ENCODE measurements at places on chromosomes 5 and 9.

DNA sequence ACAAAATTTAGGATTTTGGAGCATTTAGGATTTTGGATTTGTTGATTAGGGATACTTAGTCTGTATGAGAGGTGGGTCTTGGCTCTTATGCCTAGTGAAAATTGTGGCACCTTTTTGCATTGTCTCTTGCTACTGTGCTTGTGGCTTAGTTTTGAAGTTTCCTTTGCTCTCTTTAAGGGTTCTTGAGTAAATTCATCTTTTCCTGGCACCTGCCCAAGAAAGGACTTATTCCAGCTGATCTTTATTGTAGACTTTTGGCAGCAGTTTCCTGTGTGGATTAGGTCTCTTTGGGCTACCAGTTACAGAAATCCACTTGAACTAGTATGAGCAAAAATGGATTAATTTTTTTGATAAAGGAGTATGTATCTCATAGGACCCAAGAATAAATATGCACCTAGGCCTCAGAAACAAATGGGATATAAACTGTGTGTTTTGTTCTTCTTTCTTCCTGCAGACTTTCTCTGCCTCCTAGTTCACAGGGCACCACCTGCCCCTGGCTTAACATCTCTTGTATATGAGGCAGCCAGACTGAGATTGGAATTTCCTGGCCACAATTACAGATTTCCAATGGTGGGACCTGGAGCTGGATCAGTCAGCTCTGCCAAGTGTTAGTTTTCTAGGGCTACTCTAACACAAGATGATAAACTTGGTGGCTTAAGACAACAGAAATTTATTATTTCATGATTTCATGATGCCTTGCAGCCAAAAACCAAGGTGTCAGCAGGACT is 44.6 kb downstream of the FOCAD start:
- DNase-seq = peak; percentile 14

- DNase-seq = no peak
Measured at GRCh38 chr9:126783949-126784348, 20.9 kb upstream of the ZBTB43 start.

- peak; percentile 43 for DNase-seq
Measured at GRCh38 chr5:132134384-132134783, 60.8 kb downstream of the CSF2 start.

DNA sequence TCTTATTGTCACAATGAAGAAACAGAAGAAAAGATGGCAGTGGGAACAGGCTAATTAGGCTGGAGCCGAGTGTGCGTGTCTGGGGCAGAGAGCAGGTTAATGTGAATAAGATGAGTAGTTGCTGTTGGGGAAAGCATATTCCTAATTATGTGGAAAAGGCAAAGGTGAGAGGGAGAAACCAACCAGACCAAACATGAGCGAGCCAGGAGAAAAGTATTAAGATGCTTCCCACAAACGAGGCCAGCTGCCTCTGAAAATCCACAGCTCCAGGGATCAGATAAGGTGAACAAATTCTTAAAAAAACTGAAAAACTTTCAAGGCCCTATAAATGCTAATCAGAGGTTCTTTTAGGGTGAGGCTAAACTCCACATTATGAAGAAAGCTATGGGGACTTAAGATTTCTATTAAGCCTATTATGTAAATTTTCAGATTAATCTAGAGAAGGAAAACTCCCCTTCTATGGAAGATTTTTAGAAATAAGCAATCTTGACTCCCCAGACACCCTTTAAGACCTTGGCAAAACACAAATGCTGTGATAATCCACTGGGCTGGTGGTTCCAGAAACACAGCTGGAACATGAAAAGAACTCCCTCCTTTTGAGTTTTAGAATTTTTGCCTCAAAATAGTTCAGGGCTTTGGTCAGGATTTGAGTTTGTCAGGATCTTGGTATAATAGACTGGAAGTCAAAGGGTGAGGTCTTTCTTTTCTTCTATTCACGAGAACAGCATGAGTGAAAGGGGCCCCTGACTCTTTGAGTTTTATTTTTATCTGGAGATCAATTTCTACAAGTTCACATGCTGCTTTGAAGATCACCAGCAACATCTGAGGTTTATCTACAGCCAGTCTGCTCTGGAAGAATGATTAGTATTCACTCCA is 238.1 kb downstream of the SPOCK1 start:
- no peak for DNase-seq

DNA sequence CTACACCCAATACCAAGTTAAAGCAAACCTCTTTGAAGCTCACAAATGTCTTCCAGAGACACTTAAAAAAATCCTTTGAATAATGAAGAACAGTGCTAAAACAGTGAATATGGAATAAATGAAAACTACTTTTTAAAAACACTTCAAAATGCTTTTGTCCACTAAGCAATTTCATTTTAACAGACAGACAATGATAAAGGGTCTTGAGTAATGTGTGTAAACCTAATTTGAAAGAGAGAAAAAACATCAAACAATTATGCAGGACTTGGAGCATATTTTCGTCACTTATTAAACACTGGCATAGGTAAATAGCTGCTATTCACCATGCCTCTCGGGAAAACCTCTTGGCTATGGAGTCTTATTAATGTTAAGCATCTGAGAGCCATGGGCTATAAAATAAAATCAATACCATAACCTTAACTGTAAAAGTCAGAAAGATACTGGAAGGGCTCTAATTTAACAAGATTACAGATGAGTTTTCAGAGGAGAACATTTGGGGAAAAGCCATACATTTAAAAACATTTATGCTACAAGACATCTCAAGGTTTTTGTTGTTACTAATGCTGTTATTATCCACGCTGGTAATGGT is 177.8 kb downstream of the NFIB start:
- DNase-seq = no peak

- no peak for DNase-seq
Measured at GRCh38 chr5:21680196-21680595, 1172.9 kb downstream of the CDH12 start.

- DNase-seq = no peak
Measured at GRCh38 chr5:113150221-113150620, 173.6 kb downstream of the DCP2 start.

DNA sequence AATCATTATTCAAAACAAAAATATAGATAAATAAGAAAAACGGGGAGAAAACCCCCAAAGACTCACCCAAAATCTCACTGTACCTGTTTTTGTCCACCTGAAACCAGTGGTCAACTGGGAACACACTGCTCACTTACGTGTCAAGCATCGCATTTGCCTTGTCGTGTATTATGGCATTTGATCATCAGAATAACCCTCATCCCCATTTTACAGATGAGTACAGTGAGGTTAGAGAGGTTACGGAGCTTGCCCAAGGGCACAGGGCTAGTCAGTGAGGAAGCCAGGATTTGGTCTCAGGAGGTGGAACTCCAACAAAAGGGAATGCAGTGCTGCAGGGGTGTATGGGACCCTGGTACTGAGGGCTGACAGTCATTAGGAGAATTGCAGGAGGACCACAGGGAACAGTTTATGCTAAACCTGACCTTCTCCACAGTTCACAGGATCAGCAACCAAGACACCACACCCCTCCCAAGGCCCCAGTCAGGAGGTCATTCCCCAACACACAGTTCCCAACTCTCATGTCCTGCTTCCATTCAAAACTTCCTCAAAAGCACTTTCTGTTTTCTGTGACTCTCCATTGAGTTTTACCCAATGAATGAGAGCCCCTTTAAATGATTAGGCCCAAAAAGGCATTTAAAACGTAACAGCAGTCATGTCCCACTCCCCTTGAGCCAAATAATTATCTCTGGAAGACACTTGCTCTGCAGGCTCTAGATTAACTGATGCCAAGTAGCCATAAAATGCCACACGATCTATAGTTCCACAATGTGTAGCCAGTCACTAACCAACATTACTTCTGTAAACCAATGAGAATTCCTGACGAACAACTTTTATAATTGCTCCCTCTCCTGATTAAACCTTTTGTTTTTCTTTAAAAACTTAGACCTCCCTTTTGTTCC is 50.8 kb downstream of the CTSL start:
- peak; percentile 89 for DNase-seq

GRCh38 chr9:137048655-137049543 is 2.9 kb upstream of the NPDC1 start:
- peak; percentile 34 for DNase-seq

- no peak for DNase-seq
Measured at GRCh38 chr9:15696979-15697378, 144.1 kb downstream of the CCDC171 start.

- no peak for DNase-seq
Measured at GRCh38 chr5:137791799-137792198, 37.6 kb upstream of the HNRNPA0 start.

DNA sequence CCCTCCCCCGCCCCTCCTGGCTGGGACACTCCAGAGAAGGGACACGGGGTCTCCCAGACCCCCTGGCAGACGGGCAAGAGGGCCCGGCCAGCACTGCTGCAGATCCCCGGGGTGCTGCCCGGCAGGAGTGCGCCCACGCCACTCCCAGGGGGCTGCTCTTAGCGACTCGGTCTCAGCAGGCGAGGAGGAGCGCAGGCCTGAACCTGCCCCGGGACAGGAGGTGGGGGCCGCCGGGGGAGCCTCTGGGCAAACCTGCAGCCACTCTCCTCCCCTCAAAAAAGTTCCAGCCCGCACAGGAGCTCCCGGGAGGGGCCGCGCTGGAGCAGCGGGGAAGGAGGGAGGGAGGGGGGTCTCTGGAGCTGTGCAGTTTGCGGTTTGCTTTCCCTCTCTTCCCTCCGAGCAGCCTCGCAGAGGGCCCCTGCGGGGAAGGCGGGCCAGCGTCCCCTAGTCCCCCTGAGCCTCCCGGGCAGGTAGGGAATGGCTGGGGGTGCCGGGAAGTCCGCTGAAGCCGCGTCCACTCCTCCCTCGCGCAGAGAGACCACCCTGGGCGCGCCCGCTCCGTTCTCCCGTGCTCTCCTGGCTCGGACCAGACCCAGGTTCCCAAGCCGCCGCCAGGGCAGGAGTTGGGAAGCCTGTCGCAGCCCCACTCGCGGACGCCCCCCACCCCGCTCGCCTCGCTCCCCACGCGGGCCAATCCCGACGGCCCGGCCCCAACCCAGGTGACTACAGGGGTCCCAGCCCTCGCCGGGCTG is 44.2 kb downstream of the NACC2 start:
- no peak for DNase-seq

DNA sequence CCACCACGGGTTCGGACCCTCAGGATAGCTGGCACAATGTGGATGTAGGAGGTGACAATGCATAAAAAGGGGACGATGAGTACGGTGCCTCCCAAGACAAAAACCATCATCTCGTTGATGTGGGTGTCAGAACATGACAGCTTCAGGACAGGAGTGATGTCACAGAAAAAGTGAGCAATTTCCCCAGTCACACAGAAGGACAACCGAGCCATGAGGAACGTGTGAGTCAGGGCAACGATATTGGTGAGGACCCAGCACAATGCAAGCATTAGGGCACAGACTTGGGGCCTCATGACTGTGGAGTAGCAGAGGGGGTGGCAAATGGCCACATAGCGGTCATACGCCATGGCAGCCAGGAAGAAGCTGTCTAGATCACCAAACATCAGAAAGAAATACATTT is 491 bp downstream of the OR1N1 start:
- no peak for DNase-seq

GRCh38 chr9:90815944-90816357 is 14.3 kb downstream of the SYK start:
- DNase-seq = no peak

- DNase-seq = peak; percentile 57
Measured at GRCh38 chr5:59218424-59219045, 635.7 kb downstream of the RAB3C start.

DNA sequence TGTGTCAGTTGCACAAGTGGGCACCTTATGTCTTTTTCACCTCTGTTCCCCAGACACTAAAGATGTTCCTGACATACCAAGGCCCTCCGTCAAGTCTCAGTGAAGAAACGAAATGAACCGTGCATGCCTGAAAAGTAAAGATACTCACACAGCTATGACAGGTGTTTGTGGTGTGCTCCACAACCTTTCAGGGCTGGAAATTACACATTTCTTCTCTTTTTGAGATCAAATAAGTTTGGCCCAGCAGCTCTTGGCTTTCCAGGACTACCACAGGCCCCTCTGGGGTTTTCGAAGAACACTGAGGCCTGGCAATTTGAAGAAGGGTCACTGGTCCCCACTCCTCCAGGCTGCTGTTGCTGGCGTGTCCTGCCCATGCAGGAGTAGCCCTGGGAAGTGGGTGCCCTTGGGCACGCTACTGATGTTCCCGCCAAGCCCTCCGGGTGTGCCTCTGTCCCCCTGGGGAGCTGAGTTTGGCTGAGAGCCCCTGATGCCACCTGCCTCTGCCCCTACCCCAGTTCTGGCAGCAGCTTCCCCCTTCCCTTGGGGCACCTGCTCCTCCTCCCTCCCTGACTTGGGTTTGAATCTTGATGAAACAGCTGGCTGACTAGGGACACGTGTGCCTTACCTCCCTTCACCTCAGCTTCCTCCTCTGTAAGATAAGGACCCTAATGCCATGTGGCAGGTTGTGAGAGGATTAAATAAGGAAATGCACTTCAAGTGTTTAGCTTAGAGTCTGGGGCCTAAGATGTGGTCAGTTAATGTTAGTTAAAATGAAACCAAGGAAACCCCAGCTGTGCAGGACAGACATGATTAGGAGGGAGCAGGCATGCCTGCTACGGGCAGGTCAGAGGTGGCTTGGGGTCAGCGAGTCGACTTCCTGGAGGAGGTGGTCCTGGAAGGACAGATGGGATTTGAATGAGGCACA is 49.1 kb upstream of the GADD45G start:
- DNase-seq = peak; percentile 86

DNA sequence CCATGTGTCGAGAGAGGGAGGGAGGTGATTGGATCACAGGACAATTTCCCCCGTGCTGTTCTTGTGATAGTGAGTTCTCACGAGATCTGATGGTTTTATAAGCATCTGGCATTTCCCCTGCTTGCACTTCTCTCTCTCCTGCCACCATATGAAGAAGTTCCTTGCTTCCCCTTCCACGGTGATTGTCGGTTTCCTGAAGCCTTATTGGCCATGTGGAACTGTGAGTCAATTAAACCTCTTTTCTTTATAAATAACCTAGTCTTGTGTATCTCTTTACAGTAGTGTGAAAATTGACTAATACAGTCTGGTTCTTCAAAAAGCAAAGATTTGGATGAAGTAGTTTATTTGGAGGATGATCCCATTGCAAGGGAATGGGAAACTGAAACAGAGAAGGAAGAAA is 11.3 kb upstream of the MIER3 start:
- DNase-seq = no peak

Data from hematopoietic multipotent progenitor cell treated with erythropoietin and hydrocortisone succinate and interleukin-3 and kit ligand, for 6 days (in vitro differentiated cells).